ENCODE measurements at places on chromosomes 2 and 18.

- no peak for DNase-seq
These were observed 183.0 kb upstream of the APCDD1 start for GRCh38 chr18:10271481-10271880.

- no peak for DNase-seq
These were observed 773 bp downstream of the CMPK2 start for GRCh38 chr2:6864923-6865345.

- DNase-seq = no peak
These were observed 111.3 kb upstream of the TCF4 start for GRCh38 chr18:55699233-55699765.

DNA sequence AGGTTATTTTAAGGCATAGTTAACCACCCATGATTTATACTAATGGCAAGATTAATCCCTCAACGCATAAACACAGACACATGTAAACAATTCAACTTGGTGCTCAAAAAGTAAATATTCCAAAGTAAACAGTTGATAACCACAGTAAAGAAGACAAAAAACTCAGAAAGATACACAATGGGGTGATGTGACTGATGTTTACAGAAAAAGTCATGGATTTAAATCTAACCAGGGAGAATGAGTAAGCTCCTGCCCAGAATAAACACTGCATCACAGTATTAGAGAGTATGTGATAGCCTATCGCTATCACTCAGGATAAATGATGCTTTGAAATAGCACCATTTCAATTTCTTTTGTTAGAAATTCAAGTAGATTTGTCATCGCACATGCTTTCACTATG is 49.3 kb downstream of the HIBCH start:
- DNase-seq = no peak

DNA sequence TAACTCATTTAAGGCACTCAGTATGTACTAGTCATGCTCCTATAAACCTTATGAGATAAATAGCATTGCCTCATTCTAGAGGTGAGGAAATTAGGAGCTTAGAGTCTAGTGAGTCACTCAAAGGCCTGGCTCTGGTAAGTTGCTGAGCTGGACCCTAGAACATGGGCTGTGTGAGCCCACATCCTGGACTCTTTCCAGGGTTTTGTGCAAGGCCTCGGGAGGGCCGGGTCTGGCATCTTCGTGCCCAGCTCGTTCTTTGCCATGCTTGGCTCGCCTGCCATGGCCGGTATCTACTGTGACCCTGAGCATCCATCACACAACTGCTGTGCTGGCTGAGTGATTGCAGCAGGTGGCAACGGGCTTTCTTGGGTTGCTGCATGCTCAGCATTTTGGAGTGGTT is 168.0 kb downstream of the LPIN1 start:
- DNase-seq = no peak

DNA sequence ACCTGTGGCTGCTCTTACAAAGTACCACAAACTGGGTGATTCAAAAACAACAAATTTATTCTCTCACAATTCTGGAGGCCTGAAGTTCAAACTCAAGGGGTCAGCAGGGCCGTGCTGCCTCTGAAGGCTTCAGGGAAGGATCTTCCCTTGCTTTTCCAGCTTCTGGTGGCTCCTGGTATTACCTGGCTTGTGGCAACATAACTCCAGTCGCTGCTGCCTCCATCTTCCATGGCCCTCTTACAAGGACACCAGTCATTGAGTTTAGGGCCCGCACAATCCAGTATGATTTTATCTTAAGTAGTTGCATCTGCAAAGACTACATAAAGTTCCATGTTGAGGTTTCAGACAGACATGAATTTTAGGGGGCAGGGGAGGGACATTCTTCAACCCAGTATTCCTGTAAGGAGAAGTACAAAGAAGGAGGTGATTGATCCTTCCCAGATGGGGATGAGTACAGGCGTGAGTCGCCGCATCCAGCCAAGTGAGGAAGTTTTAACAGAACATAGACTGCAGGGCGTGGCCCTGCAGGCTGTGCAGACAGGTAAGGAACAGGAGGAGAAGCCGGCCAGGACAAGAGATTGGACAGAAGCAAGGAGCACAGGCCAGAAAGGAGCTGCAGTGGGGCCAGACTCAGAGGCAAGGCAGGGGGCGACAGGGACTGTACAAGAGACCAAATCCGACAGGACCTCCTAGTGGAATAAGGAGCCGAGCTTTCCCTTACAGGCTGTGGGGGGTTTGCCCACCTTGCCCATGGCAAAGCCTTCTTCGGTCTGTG is 44.4 kb upstream of the BZW1 start:
- DNase-seq = no peak

DNA sequence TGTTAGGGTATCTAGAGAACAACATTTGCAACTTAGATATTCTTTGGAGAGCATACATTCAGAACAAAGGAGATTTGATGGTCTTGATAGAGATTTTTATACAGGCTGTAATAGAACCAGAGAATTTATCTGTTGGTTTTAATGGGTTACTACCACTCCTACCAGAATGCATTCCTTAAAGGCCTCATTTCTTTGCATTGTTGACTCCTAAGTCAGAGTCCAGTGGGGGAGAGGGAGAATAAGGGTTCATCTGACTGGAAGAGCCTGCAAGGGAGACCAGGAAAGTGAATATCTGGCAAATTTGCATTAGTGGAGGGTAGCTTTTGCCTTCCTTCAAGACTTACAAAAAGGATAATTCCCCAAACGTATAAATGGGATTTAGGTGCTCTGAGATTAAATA is 29.7 kb downstream of the AGPS start:
- no peak for DNase-seq

GRCh38 chr2:240060977-240061591 is 7.8 kb upstream of the OR6B3 start:
- no peak for DNase-seq

GRCh38 chr2:240960971-240961876 is 37.2 kb upstream of the SNED1 start:
- no peak for DNase-seq

- no peak for DNase-seq
These were observed 35.2 kb downstream of the SPOPL start for GRCh38 chr2:138536740-138537139.

DNA sequence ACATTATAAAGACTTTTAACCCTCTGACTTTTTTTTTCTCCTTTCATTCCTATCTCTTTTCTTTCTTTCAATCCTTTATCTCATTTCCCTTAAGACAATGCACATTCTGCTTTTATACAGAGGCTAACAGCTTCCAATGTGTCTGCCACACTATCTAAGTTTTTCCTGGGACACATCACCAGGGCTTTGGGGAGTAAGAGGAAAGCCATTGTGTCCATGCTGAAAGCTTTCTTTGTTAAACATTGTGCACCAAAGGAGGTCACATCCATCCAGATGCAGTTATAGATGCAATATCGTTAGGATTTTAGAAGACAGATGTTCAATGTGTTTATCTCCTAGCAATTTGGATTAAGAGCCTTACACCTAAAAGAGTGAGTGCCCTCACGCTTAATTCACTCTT is 534.1 kb downstream of the CNTNAP5 start:
- DNase-seq = no peak

GRCh38 chr2:174632841-174633622 is 35.4 kb upstream of the WIPF1 start:
- no peak for DNase-seq

GRCh38 chr2:113976277-113976928 is 86.5 kb downstream of the ACTR3 start:
- DNase-seq = no peak

- no peak for DNase-seq
These were observed 14.5 kb upstream of the PLA2R1 start for GRCh38 chr2:160076914-160077313.

- DNase-seq = no peak
These were observed 13.9 kb upstream of the HTR2B start for GRCh38 chr2:231138699-231139098.

DNA sequence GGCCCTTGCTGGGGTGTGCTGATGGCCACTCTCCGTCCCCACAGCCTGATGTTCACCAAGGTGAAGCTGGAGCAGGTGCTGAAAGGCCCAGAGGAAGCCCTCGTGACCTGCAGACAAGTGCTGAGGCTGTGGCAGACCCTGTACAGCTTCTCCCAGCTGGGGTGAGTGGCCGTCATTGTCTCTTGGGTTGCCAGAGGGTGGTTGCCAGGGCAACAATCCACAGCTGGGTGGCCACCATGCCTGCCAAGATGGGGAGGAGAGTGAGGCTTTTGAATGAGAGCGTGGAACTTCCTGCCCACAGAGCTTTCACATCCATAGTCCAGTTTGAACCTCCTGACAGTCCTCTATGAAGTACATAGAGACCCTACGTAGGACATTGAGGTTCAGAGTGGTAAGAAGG is 108.8 kb downstream of the STPG4 start:
- no peak for DNase-seq

- DNase-seq = no peak
These were observed 78.5 kb downstream of the PTPN4 start for GRCh38 chr2:119838179-119838578.

DNA sequence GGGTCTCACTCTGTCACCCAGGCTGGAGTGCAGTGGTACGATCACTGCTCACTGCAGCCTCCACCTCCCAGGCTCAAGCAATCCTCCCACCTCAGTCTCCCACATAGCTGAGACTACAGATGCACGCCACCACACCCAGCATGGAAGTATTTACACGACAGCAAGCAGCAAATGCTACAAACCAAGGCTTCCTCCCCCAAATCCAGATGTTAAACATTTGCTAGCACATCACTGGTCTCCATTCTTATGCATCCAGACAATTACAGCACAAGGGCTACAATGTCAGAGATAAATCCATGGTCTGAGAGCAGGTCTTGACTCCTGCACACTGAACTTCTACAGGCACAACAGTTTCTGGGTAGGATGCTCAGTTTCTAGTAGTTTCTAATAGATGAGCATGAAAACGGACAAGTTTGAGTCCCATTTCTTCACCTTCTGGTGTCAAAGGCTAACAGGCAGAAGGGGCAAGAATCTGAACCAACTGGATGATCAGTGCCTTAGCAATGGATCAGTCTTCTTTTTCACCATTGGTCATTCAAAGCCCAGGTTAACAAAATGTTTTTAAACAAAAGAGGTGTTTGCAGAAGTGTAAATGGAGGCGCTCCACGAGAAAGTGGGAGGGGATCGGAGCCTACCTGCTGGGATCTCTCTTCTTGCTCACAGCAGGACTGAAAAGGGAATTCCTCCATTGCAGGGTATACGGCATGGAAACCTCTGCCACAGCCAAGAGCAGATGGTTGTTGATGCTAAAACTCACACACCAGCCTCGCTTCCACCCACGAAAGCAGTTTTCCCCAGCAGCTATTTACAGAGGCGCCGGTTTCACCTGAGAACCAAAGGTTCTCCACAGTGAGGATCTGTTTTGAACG is 135.0 kb upstream of the ARL4C start:
- DNase-seq = no peak

GRCh38 chr2:18525852-18526251 is 34.6 kb downstream of the RDH14 start:
- no peak for DNase-seq

DNA sequence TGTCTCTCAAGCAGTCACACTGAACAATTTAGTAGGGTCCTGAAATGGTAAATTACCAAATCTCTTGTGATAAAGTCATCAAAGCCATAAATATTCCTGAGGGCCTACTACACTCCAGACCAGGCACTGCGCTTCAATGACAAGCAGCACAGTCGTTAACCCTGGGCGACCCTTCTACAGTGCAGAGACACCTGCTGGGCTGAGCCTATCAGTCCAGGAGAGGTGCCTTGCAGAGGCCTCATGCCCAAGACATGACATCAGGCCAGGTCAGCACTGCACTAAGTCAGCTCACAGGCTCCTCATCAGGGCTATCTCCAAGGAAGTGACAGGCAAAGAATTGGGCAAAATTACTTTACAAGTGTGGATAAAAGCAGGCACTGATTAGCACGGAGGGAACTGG is 166.4 kb upstream of the EPB41L3 start:
- DNase-seq = no peak

- no peak for DNase-seq
These were observed at the start of gene SULT1C2 for GRCh38 chr2:108288534-108289106. Gene SULT1C2, plus strand, starts transcription at chr2:108288895. Its CDS starts 4,773 bp downstream, at chr2:108293668.

GRCh38 chr2:107738266-107738665 is 88.4 kb upstream of the RGPD4 start:
- no peak for DNase-seq

DNA sequence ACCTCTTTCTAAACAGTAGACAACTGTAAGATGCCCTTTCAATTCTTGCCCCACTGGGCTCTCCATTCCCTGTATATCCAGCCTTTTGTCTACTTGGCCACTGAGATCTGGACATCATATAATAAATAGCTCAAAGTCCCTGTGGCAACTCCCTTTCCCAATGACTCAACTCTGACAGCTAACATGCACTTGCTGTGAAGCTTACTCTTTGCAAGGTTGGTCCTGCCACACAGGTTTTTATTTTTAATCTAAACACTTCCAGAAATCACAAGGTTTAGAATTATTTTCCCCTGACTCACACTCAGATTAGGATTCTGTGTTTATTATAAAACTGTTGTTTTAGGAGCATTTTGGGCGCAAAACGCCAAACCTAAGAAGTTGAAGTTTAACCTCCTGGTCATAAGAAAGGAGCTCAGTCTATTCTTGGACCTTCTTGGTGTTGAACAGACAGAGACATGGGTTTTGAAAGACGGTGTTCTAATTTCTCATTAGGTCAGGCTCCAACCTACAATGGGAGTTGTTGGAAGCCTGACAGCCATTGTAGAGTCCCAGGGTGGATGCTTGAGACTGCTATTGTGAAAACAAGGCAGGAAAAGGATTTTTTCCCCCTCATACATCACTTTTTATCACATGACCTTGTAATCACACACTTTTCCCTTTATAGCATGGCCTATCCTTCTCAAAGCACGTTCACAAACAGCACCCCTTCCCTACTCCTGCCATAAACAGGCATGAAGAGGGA is 124.7 kb upstream of the SERPINE2 start:
- no peak for DNase-seq

- no peak for DNase-seq
These were observed 238.8 kb downstream of the ZNF407 start for GRCh38 chr18:74836296-74837139.

- DNase-seq = no peak
These were observed 38.8 kb downstream of the SFXN5 start for GRCh38 chr2:73032702-73033097.

- no peak for DNase-seq
These were observed 10.1 kb upstream of the MCFD2 start for GRCh38 chr2:46925474-46926351.

GRCh38 chr2:178418426-178418825 is 32.5 kb downstream of the PRKRA start:
- DNase-seq = no peak

DNA sequence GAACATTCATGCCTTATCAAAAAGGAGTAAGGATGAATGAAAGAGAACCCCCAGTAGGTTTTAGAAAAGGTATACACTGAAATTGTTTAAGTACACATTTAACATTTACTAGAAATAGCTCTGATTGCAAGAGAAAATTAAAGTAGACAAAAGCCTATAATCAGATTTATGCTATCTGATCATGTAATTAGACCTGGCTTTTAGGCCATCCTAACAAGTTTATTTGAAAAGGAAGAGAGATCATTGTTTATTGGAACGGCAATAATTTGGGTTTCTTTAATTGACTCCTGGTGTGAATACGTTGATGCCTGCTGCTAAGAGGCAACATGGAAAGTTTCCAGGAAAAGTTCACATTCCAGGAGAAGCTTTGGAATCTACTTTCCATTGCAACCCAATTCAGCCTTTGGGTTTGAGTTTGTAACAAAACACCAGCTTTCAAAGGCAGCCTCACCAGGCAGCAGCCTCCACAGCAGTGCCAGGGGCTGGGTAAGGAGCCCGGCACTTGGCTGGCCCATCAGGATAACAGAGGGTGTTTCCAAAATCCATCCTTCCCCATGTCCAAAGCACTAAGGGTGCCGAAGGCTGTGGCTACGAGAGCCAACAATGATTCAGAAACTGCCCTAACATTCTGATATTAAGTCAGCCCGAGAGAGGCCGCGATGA is 18.0 kb downstream of the FZD7 start:
- no peak for DNase-seq

GRCh38 chr2:42193722-42194187 is 24.6 kb downstream of the EML4 start:
- no peak for DNase-seq

GRCh38 chr2:124147552-124147951 is 122.5 kb downstream of the CNTNAP5 start:
- no peak for DNase-seq

All from suprapubic skin (tissue), 4 donors.